ENCODE measurements at places on chromosomes 4 and X. TPM values are rescaled to one million over a fixed set of nuclear protein-coding genes. Genes with fewer than 3 reads are reported as not detected.

The RFC1 gene
- total RNA-seq, result 17.4 TPM

The SPACA5 gene
- not detected for total RNA-seq

The TKTL2 gene
- total RNA-seq, result not detected

The PCYT1B gene
- 0.08 TPM for total RNA-seq

The RXFP1 gene
- not detected for total RNA-seq

The POLA1 gene
- total RNA-seq, result 10.5 TPM

The VCX2 gene
- not detected for total RNA-seq

The COL4A6 gene
- total RNA-seq, result 14.4 TPM

The GUCY2F gene
- total RNA-seq, result not detected

The NEIL3 gene
- 7.1 TPM for total RNA-seq

The DEFB131A gene
- not detected for total RNA-seq

The SPANXA2 gene
- total RNA-seq, result not detected

The DCLK2 gene
- 8.0 TPM for total RNA-seq

The ATP2B3 gene
- 0.10 TPM for total RNA-seq

The HMGN5 gene
- total RNA-seq, result 2.1 TPM

The CDS1 gene
- 0.54 TPM for total RNA-seq

The CNGA1 gene
- total RNA-seq, result not detected

The CFAP99 gene
- total RNA-seq, result 0.16 TPM

The TRAM1L1 gene
- 0.49 TPM for total RNA-seq

The FAM184B gene
- 0.01 TPM for total RNA-seq

The GLRB gene
- 1.00 TPM for total RNA-seq

The UFSP2 gene
- 11.0 TPM for total RNA-seq

The CXCL11 gene
- 0.20 TPM for total RNA-seq

The ASB9 gene
- 26.5 TPM for total RNA-seq

The NR3C2 gene
- 0.01 TPM for total RNA-seq

The L1CAM gene
- 20.2 TPM for total RNA-seq

The MAGEC1 gene
- 0.05 TPM for total RNA-seq

The RNF175 gene
- total RNA-seq, result not detected

The NAP1L2 gene
- 0.94 TPM for total RNA-seq

The GK2 gene
- total RNA-seq, result not detected

The CT83 gene
- total RNA-seq, result not detected

The CPZ gene
- total RNA-seq, result 0.30 TPM

The KLF8 gene
- not detected for total RNA-seq

The SSX4B gene
- total RNA-seq, result not detected

The OPN1MW gene
- total RNA-seq, result not detected

The DUSP21 gene
- not detected for total RNA-seq

The DDX53 gene
- total RNA-seq, result not detected

The MAML3 gene
- total RNA-seq, result 13.7 TPM

The CXCL6 gene
- not detected for total RNA-seq
